Astrocyte of the hippocampus (primary cell): ENCODE measurements at places on chromosomes 6 and 20.

DNA sequence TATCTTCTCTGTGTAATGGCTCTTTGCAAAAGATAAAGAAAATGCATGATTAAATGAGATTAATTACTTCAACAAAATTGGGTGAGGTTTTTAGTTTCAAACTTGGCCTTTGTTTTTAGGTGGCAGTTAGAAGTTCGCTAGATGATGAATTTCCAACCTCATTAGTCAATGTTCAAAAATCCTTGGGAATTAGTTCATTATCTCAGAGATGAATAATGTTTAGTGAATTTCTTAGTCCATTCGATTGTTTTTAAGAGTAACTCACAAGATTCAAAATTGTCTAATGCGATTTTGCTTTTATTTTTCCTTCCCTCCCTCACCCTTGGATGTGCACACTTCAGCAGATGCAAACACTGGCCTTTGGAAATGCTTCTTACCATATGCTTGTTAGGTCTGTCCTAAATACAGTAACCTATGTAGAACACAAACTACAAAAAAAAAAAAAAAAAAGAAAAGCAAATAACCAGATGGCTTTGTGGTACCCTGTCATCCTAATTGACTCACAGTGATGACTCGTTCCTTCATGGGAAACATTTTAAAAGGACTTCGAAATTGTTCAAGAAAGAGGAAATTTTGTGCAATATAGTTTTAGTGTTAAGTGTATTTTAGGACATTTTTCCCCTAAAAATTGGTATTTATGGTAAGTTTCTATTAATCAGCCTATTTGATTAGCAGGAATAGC, 66.7 kb downstream of the FAM229B start:
- DNase-seq, result peak; percentile 28

- DNase-seq, result peak; percentile 70
Measured at GRCh38 chr6:90538278-90539046, 48.4 kb downstream of the MAP3K7 start.

DNA sequence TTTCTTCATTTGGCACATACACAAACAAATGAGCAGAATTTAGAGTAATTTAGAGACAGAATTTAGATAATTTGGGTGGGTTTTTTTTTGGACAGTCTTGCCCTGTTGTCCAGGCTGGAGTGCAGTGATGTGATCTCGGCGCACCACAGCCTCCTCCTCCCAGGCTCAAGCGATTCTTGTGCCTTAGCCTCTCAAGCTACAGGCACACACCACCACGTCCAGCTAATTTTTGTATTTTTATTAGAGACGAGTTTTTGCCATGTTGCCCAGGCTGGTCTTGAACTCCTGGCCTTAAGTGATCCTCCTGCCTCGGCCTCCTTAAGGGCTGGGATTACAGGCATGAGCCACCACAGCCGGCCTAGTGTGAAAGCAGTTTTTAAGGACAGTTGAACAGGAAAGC, 127.8 kb downstream of the MTHFD1L start:
- DNase-seq, result no peak

DNA sequence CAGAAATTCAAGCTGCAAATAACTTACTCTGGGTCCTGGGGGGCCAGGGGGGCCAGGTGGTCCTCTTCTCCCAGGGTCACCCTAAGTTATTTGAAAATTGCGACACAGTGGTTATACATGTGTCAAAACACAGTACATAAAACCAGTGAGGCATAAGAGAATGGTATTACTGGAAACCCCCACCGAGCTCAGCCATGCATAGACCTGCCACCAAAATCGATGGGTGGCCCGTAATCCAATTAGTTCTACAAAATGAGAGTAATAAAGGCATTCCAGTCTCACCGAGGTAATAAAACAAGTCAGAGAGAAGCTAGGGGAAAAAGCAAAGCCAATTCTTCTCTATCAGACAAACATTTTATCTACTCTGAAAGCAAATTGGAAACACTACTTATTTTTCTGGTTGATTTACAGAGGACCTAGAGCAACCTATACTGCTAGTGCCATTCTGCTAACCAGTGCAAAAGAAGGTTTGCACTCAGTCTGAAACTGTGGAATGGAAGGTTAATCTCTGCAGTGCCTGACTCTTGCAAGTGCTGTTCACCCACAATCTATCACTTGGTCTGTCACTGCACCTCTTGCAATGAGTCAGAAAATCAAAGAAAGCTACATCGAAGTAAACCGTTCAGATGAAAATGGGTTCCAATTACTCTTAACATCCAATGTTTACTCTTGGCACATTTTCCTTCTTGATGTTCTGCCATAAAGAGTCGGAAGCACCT, 32.4 kb downstream of the COL9A1 start:
- peak; percentile 8 for DNase-seq

DNA sequence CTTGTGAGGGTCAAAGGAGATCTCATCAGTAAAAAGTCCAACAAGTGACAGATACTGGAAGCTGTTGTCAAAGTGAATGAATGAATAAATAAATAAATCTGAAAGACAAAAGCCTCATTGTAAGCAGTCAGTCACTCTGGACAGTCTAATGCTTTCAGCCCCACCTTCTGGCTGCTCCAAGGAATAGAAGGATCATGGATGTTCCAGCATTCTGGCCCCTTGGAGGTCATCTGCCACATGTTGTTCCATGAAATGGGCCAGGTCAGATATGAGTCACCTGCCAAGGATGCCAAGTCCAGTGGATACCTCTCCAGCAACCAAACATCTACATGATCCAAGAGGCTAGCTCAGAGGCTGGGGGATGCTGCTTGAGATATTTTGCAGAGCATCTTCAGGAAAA, 185.6 kb downstream of the BMP7 start:
- DNase-seq, result peak; percentile 32

DNA sequence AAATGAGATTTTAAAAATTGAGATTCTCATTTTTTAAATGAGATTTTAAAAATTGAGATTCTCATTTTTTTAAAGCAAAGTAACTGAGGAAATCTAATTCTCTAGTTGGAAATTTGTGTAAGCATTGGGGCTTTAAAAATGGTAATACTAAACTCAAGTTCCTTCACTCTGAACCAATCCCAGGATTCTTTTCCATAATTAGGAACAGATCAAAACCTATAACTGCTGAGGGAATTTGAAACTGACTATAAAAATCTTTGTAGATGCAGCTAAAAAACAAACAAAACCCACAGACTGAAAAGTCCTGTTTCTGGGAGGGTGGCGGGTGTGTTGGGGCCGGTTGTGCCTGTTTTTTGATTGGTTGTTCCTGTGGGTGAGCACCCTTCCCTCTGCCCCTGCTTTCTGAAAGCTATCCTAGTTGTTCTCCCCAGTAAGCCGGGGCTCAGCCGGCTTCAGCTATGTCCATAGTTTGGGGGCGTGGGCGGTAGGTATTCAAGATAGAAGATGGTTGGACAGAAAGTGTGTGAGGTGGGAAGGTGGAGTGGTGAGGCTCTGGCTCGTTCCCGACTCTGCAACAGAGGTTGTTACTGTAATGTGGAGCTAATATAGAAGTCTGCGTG, 49.3 kb downstream of the GFRA4 start:
- peak; percentile 23 for DNase-seq

DNA sequence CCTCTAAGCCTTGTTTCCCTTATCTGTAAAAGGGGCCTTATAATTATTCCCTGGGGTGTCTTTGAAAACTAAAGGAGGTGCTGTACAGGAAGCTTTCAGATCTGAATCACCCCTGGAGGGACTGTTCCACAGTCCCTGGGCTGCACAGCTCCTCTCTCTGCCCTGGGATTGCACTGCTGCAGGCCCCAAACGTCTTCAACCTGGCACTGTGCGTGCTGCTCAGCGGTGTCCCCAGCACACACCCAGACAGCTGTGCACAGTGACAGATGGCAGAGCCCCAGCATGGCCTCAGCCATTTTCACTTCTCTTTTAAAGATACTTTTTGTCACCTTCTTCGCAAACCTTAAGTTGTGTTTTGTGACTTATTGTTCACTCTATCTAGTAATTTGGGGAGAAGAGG, 50.7 kb upstream of the INSM1 start:
- DNase-seq, result no peak

DNA sequence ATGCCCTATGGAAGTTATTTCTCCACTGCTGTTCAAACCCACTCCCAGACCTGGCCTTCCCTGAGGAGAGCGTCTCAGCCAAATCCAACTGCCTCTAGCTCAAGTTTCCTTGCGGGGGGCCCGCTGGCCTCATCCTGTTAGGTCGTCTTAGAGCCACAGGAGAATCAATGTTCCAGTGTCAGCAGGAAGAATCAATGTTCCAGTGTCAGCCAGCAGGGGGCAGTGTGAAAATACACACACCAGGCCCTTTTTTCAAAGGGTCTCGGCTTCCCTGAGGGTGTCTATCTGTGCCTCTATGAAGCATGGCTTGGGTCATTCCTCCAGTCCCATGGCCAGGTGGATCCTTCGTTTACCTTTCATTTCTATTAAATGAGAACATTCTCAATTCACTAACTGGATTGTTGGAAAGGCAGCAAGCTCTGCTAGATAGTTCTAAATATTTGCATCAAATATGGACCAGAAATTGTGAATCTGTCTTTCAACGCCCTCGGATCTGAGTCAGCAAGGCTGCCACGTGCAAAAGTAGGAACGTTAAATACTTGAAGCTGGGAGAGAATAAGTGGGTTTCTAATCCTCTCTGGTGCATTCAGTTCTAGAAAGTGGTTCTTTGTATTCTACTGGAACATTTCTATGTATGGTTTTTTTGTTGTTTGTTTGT, 19.2 kb downstream of the PRND start:
- peak; percentile 56 for DNase-seq

- no peak for DNase-seq
Measured at GRCh38 chr6:153621491-153621890, 417.5 kb upstream of the OPRM1 start.

DNA sequence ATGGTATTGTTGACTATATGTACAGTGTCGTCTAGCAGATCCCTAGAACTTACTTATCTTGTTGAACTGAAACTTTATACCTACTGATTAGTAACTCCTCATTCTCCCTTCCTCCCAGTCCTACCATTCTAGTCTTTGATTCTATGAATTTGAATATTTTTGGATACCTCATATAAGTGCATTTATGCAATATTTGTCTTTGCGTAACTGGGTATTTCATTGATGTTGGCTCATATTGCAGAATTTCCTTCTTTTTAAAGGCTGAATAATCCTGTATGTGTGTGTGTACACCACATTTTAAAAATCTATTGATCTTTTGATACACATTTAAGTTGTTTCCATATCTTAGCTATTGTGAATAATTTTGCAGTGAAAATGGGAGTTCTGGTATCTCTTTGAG, 119.9 kb downstream of the SOX4 start:
- no peak for DNase-seq

DNA sequence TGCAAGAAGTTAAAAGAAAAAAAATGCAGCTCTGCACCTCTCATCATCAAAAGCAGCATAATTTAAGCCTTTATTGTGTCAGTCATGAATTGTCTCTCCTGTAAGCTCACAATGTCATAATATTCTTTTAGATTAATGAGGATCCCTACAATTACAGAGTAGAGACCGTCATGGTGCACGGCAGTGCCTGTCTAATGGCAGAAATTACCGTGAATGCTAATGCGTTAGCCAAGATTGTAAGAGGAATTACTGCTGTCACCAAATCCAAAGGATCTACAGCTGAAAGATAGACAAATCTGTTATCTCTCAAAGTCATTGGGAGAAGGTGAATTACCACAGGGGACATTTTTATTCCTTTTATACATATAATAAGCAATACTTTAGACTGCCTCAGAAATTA, 631.6 kb upstream of the NRSN1 start:
- DNase-seq, result no peak

DNA sequence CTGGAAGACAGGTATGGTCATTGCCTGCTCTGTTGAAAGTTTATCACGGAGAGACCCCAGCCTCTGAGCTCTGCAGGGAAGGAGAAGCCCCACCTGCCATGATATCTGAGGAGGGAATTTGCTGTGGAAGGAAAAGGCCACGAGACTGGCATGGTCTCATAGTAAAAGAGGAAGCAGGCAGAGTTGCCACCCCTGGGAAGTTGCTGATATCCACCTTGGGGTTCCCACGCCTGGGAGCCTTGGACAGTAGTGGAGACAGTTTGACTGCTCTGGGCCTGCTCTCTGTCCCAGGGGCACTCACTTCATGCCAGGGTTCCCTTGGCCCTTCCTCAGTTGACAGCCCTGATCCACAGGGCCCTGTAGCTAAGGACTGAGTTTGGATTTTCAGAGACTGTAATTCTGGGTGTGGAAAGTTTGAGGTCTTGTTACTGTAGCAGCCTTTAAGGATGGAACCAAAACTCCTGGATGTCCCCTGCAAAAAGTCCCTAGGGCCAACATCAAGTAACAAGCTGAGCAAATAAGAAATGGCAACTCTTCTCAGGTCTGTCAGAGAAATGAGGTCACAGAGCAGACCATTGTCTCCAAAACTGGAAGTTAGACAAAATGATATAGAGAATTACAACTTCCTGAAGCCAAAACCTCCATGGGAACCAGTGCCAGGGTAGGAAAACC, 6.9 kb upstream of the SIRPB1 start:
- no peak for DNase-seq

GRCh38 chr6:140636271-140636907, 1261.9 kb upstream of the CITED2 start:
- peak; percentile 26 for DNase-seq
